ENCODE measurements at places on chromosomes 11 and 22.

GRCh38 chr11:12402691-12403120, 25.3 kb downstream of the PARVA start:
- no peak for DNase-seq

DNA sequence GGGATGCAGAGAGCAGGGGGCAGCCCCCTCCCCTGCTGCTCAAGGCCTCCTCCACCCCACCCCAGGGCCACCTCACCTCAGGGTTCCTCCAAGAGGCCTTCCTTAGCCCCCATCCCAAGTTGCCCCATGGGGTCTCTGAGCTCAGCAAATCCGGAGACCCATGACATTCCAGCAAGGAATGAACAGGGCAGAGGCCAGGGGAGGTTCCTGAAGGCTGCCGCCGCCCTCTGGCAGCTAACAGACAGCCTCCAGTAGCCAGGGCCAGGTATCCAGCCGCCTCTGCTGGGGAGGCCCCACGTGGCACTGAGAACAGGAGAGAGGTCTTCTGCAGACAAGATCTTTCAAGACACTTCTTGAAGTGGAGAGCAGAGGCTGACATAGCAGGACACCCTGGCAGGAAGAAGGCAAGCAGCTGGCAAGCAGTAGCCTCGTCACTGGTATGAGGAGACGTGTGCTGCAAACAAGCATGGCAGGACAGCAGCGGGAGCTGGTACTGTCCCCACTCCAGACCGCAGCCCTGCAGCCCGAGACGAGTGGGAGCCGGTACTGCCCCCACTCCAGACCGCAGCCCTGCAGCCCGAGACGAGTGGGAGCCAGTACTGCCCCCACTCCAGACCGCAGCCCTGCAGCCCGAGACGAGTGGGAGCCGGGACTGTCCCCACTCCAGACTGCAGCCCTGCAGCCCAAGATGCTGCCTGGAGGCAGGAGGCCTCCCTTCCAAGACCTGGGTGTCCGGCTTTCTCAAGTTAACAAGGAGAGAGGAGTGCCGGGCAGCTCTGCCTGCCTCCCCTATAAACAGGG, 190.6 kb downstream of the IGLL1 start:
- DNase-seq: no peak

- DNase-seq: no peak
Observed at GRCh38 chr11:92061456-92062062, 163.1 kb upstream of the FAT3 start.

DNA sequence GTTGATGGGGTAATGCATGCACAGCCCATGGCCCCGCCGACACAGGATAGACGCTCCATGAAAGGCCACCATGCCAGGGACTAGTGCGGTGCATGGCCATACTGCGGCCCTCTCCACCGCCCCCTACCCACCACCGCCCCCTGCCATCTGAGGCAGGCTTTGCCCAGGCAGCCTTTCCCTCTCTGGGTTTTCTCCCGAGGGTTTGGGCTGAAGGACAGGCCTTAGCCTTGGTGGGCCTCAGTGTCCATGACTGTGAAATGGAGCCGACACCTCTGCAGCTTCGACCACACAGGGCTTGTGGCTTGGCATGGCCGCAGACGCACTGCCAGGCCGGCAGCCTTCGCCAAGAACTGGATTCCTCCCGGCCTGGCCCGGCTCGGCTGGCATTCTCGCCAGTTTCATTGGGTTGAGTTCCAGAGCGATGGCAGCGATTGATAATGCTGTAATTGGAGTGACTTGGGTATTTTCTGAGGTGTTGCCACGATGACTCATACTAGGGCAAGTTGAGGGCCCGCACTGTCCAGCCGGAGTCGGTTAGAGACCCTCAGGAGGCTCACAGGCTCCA, 111.3 kb downstream of the WNT7B start:
- no peak for DNase-seq

DNA sequence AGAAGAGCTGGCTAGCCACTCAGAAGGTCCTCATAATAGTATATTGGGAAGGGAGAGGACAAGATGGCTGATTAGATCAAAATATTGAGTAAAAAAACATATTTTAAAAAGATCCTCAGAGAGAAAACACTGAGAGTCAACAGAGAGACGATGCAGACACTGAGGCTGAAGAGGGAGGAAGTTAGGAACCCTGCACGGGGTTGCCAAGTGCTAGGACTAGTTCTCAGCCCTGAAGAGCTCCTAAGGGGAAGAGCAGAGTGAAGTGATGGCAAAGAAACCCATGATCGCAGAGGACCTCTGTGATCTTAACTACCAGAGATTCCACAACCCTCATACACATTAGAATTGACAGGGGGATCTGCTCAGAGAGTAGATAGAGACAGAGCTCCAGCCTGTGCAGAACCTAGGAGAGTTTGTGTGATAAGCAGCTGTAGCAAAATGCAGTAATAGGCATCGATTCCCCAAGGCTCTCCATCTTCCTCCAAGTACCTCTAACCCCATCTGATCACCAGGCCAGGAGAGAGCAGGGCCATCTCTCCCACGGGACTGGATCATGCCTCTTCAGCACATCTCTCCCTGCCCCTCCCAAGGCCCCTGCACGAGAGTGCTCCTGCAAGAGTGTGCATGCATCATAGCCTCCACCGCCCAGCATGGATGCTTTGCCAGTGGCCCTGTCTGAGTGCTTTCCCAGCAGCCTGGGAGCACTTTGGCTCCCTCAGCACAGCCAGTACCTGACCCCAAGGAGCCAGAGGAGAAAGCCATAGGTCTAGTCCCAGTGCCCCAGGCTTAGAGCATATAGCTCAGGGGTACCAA, 41.2 kb upstream of the ARL14EP start:
- no peak for DNase-seq

DNA sequence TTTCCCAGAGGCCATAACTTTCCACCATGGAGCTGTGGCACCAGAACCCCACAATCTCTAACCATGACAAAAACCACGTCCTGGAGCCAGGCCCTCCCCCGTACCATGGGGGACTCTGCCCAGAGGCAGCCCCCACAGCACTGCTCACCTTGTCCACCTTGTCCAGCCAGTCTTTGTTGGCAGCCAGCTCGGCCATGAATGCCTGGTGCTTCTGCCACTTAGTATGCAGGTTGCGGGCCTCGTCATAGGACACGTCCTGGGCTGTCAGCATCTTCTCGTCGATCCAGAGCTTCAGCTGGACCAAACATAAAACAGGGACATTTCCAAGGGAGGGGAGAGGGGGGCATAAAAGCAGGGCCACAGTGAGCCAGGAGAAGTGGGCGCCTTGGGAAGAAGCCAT, 20.8 kb upstream of the RBM4B start:
- DNase-seq: no peak

DNA sequence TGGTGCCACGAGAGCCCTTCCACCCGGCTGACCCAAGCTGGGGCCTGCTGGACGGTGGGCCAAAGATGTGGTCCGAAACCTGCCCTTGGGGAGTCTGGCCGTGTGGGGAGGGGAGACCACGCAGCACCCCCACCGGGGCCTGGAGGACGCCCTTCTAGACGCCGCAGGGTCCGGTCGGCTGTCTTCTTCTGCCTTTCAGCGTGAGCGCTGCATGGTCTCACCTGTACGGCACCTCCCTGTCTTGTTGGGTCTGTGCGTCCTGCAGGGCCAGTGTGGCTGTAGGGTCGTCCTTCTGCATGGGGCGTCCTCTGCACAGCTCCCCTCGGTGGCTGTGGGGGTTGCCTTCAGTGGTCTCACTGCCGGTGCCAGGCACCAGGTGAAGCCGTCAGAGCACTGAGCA, 2.8 kb downstream of the BRSK2 start:
- no peak for DNase-seq

DNA sequence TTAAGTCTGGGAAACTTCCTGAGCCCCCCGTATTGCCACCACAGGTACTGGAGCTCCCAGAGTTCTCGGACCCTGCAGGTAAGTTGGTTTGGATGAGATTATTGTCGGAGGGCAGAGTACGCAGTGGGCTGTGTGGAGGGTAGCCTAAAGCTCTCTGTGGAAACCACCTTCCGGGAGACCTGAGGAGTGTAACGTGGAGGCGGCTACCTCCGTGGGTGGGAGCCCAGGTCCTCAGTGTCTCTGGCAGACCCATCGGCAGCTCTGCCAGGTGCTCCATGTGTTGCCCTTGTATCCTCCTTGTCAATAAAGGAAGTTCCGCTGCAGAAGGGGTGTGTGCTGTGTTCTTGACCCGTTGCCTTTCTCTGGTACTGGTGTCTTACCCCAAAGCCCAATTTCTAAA, 61.4 kb downstream of the SYT13 start:
- DNase-seq: no peak
